ENCODE measurements at places on chromosomes 7 and 10.

GRCh38 chr7:99433158-99433557 lies 5.4 kb downstream of the PTCD1 start:
- no peak for DNase-seq

- DNase-seq, result no peak
Measured at GRCh38 chr7:108303332-108303731, 152.9 kb downstream of the NRCAM start.

- DNase-seq, result no peak
Measured at GRCh38 chr10:103548581-103549348, 55.3 kb downstream of the NEURL1 start.

DNA sequence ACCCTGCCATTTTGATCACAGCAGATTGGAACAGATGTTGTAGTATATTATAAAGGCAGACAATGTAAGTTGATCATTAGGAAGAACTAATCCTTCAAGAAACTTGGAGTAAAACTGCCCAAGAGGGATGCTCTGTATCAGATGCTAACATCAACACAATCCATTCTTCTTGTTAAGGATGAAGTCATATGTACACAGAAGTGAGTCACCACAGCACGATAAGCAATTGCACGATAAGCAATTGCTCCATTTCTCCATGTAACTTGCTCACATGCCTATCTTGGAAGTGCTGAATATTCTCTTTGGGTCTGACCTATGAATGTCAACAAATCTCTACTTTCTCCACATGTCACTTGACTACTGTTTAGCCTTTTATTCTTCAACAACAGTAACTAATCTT lies 41.5 kb upstream of the DMTF1 start:
- no peak for DNase-seq

- DNase-seq, result no peak
Measured at GRCh38 chr7:158327571-158328180, 259.9 kb downstream of the PTPRN2 start.

GRCh38 chr7:77254429-77254828 lies 54.8 kb upstream of the FGL2 start:
- DNase-seq, result no peak

DNA sequence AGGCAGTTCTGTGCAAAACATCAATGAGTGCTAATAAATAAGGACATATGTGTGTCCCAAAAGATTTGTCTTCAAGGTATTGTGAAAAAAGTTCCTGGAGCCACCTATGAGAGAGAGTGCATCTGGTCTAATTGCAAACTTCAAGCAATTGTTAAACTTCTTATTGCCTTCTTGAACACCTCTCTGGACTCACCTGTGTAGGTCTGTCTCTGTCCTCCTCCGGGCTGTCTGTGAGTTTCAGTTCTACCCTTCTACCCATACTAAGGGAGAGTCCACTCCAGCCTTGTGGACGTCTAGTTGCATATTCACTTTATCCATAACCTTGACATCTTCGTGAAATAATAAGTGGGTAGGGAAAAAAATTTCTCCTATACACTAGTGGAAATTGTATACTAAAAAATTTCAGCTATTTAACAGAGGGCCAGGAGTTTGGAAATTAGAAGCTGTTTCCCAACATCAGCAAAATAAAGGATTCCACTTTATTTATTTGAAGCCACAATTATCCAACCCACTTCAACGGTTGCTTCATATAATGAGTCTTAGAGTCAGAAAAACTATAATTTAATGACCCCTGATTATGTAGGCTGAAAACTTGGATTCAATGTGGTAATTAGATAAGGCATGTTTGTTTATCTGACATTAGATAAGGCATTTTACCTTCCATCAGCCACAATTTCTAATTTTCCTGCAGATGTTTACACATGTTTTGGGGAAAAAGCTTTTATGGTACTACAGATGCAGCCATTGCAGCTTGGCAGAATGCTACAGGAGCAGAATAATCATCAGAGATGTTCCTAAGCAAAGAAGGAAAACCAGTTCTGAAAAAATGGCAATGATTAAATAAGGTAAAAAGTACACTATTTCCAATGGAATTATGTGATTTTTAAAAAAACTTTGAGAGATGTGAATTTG lies 150.8 kb upstream of the FAM3C start:
- no peak for DNase-seq

DNA sequence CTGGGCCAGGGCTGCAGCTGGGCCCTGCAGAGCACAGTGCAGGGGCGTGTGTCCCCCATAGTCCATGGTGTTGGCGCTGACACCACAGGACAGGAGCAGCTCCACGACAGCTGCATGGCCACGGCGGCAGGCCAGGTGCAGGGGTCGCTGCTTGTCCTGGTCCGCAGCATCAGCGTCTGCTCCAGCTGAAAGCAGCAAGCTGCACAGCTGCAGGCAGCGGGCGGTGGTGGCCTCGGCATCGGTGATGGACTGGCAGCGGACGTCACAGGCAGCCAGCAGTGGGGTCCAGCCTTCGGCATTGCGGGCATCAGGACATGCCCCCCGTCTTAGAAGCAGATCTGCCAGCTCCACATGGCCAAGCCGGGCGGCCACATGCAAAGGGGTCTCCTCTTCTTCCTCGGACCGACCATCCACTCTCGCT lies 6.0 kb downstream of the ASB10 start:
- no peak for DNase-seq

Data from inflammatory macrophage treated with lipopolysaccharide for 1 hour (primary cell).